SJSA1 (cell line): ENCODE measurements at places on chromosomes 2 and 18. TPM values are rescaled to one million over a fixed set of nuclear protein-coding genes. Genes with fewer than 3 reads are reported as not detected.

NXPH2 gene
- 6.1 and 8.3 TPM in 2 replicates for total RNA-seq

GRCh38 chr2:165373278-165374010 lies 96.1 kb upstream of the CSRNP3 start:
- DNase-seq, result no peak

DNA sequence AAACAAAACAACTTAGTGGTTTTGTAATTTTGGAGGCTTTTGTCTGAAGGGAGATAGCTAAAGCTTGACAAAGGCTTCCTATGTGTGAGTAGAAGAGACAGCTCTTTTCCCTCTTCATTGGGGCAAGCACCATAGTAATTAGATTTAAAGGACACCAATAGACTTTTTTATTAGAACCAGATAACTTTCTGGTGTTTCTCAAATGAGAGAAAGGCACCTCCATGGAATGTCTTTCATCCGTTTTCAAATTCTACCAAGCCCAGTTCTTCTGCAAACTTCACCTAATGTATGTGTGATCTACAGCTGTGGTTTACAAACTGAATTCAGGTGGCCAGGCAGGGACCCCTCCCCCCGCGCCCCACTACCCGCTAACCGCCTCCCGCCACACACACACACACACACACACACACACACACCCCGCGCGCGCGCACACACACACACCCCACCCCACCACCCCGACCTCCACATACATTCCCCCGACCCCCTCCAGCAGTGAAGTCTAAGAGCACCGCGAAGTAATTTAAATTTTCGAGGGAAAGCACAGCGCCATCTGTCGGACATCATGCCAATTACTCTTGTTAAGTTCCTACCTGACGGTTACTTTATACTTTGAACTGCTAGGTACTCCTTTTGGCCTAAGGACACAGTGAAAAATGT lies 31.6 kb upstream of the PPP1R1C start:
- DNase-seq, result no peak

GRCh38 chr2:54797307-54797706 lies 73.8 kb downstream of the EML6 start:
- no peak for DNase-seq

EVA1A gene
- total RNA-seq, result 152 and 214 TPM in 2 replicates

DNA sequence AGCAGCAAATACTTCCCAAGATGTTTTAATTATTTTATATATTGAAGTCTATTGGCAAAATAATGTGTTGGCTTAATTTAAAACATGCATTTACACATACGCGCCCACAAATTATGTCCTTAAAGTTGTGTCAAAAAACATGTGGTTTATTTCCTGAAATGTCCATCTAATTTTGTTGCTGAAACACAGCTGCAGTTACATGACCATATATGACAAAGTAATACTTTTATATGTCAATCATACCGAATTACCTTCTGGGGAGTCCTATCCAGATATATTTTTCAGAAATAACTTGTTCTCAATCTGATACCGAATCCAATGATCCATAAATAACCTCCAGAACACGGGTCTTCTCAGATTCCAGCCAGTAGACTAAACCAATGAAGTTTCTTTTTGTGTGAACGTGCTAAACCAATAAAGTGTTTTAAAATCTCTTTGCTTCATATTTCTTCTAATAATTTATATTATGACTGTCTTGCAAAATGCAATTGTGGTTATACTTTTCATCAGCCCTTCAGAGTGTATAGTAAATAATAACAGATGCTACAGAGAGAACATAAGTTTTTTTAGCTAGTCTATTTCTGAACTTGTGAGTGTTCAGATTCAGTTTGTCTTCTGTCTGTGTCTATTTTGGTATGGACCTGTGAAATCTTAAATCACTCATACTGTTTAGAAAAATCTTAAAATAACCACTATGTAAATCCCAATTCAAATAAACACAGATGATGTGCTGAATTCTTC lies 2.4 kb downstream of the SCG2 start:
- DNase-seq, result no peak

GALNT3 gene
- 2.2 TPM in 1 of 2 replicates, not detected in the other for total RNA-seq

- no peak for DNase-seq
These were observed 244.5 kb downstream of the TXNL1 start for GRCh38 chr18:56393870-56394269.

- DNase-seq, result no peak
These were observed 163.7 kb downstream of the FBXO15 start for GRCh38 chr18:73983970-73984369.

DNA sequence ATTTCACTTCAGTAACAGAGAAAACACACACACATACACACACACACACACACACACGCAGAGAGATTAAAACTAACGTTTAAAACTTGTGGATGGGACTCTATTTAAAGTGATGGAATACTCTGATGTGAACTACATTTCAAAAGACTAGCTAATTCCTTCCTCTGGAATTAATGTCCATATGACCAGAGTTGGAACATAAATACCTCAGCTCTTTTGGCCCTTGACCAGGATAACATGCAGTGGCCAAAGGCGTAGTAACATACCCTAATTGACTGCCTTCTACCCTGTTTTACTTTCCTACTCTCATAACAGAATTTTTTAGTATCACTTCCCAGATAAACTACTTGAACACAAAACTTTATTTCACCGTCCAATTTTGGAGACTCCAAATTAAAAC lies 671.3 kb upstream of the CHAC2 start:
- DNase-seq, result no peak

DNA sequence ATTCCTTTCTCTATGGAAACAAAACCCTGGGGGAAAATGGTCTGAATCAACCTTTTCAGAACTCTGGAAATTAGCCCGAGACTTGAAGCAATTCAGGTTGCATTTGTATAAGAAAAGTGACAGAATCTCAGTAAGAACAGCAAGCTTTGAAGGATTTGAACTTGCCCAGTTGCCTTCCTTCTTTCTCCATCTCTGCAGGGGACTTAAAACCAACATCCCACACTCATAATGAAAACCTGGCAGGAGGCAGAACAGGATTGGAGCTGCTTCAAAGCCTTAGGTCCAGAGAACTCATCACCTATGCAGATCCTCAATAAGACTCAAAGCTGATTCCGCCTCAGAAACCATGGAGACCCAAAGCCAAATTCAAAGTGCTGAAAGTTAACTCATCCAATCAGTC lies 790.5 kb upstream of the ID2 start:
- DNase-seq, result no peak

RESP18 gene
- total RNA-seq, result not detected in 2 replicates

GRCh38 chr2:235694721-235695601 lies 201.1 kb downstream of the AGAP1 start:
- DNase-seq, result no peak

ELOA2 gene
- not detected in 2 replicates for total RNA-seq

EVX2 gene
- total RNA-seq, result not detected in 2 replicates

DNA sequence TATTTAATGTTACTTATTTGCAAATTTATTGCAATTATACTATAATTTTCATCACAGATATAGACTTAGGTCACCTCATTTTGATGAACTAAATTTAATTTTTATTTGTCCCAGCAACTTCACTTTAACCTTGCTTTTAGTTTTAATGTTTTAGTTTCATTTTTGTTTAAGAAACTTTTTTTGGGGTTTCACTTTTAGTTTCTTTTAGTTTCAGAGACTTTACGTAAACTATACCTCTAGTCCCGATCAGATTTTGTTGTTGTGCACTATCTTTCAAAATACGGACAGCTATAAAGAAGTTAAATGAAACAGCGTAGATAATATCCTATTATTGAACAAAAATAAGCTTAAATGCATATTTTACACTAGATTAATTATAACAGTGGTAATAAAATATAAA lies 460.5 kb downstream of the ERBB4 start:
- DNase-seq, result no peak

- no peak for DNase-seq
These were observed 339.8 kb downstream of the CYP26B1 start for GRCh38 chr2:71807581-71808451.

CPO gene
- total RNA-seq, result not detected in 2 replicates
